GM06990 (cell line): ENCODE measurements at places on chromosomes 3 and 15.
A peak's percentile ranks its signal among the peaks of the same experiment; 100 is the strongest.

GRCh38 chr3:104510131-104510849, 856.4 kb upstream of the ALCAM start:
- DNase-seq = no peak

DNA sequence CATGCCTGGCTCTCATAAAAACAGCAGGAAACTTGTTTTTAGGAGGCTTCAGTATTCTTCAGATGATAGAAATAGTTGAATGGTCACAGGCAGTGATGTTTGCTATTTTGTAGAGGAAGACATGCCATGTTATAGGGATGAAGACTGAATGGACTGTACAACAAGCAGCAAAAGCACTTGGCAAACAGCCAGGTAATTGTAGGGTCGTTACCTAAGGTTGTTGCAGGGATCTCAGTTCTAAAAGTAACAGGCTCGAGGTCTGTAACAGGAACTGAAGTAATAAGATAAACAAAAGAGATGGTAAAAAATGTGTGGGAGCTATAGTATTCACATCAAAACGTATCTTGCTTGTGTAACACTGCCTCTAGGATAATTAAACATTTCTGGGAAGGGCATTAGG, 116.3 kb downstream of the TFG start:
- no peak for DNase-seq

DNA sequence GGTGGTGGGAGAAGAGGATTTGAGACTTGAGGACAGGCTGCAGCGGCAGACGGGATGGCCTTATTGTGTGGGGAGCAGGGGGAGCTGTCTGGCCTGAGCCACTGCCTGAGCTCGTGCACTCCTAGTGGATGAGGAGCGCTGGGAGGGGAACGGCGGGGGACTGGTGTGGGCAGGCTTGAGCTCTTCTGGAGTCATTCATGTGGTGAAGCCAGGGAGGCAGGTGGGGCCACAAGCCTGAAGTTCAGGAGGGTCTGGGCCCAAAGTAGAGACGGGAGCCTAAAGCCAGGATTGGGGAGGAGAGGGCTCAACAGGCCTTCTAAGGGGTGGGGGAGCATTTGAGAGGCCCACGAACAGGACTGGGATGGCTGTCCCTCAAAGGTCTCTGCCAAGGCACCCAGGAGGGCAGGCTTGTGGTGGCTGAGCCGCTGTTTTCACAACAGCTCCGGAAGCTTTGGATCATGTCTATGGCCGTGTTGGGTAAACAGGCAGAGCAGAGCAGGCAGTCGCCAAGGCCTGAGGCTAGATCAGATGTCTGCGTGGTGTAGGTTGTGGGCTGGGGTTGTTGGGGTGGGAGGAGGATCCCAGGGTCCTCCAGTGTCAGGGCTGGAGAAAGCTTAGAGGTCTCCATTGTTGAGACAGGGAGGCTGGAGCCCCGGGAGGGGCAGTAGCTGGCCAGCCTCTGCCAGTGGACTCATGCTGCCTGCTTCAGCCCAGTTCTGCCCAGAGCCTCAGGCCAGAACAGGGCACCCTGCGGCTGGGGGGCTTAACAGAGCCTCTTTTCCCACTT, 8.2 kb downstream of the PRKCD start:
- DNase-seq = peak; percentile 58

DNA sequence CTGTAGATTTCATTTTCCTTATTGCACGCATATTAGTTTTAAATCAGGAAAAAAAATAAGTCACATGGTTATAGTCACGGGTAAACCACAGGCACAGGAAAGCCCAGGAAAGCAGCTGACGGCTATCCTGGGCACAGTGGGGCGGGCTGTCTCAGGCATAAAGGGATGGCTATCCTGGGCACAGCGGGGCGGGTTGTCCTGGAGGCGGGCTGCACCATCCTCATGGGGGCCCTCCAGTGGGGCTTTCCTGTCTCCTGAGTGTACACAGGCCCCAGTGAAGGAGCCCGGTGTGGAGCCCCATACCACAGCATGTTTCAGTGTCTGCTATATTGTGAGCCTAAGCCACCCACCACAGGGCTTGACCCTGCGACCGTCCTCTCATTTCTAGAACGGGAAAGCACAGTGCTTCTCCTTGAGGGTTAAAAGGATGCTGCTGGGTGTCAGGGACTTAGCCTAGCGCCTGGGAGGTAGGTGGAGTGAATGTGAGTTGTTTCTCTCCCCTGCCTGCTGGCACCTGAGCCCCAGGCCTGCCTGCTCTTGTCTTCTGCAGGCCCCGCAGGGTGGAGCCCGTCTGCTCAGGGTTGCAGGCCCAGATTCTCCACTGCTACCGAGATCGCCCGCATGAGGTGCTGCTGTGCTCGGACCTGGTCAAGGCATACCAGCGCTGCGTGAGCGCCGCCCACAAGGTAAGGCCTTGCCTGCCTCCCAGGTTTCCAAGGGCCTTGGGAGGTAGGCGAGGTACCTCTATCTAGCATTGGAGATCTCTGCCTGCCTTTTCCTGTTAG, 25.9 kb upstream of the PLXNA1 start:
- DNase-seq = no peak

GRCh38 chr3:138394686-138395085, 39.7 kb upstream of the ESYT3 start:
- DNase-seq = no peak

- peak; percentile 17 for DNase-seq
Observed at GRCh38 chr3:138347960-138348753, at the start of gene MRAS. Gene MRAS (plus strand): TSS chr3:138348579. CDS start chr3:138372884, 24,305 bp downstream.

DNA sequence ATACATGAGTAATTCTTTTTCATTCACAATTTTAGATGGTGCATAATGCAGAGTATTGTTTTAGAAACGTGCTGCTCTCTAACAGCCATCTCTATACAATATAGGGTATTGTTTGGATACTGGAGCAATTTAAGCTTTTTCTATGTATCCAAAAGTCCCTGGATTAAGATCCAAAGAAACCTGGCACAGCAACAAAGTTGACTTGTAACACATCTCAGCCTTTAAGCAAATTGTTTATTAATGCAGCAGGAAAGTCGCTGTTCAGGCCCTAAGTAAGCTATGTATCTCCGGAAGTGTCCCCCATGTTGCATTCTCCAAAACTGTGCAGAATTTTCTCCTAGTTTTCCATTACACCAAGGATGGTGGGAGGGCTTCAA, 7.3 kb downstream of the VGLL4 start:
- DNase-seq = no peak

- no peak for DNase-seq
Observed at GRCh38 chr3:55735976-55736375, 248.9 kb upstream of the WNT5A start.

DNA sequence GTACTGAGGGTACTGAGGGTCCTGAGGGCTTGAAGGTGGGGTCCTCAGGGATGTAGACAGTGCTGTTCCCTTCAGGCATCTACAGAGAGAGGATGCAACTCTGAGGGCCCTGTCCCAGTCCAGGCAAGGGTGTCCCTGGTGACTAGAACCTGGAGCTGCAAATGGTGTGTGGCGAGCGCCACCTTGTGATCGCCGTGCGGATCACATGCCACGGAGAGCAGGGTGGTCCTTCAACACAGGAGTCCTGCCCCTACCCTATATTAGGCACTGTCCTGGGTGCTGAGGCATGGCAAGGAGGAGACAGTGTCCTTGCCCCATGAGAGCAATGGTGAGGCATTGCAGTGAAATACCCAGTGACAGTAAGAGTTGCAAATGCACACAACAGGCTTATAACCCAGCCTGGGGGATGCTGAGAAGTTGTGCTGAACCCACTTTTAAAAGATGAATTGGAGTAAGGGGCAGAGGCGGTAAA, 23.6 kb downstream of the RHCG start:
- DNase-seq = peak; percentile 64

- DNase-seq = no peak
Observed at GRCh38 chr15:52349052-52349700, 53.6 kb upstream of the MYO5C start.

DNA sequence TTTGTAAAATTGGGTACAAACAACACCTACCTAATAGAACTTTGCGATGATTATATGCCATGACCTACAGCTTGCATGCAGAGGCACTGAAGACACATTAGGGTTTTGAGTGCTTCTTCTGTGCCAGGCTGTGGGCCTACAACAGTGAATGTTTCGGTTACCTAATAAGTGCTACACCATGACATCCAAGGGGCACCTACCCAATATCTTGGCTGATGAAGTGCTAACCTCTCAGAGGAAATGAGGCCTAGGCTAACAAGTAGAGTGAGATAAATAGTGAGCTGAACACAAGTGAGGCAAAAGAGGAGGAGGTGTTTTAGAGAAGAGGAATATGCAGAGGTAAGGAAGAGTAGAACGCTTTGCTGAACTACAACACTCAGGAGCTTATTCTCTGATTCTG, 12.2 kb upstream of the RASGRP1 start:
- no peak for DNase-seq

GRCh38 chr15:41914411-41914810, 20.6 kb upstream of the SPTBN5 start:
- DNase-seq = no peak

GRCh38 chr3:45564172-45564571, 30.4 kb upstream of the LIMD1 start:
- DNase-seq = no peak

GRCh38 chr3:64502284-64502683, 185.5 kb downstream of the ADAMTS9 start:
- no peak for DNase-seq

DNA sequence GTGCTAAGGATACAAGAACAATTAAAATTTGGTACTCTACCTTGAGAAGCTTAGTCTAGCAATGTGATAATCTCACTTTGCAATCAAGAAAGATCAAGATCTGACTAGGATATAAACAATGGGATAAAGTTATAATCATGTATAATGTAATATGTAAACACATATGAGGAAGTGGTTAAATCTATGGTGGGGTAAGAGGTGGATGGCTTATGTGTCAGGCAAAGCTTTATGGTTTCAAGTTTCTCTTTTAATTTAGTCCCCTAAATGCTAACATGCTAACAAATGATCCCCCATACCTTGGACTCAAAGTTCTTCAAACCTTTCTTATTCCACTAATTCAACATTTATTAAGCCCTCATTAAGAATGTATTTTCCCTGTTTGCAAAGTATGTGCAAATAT, 2.5 kb downstream of the RSL24D1 start:
- no peak for DNase-seq

GRCh38 chr3:27326629-27327545, 42.3 kb downstream of the NEK10 start:
- DNase-seq = no peak

- DNase-seq = no peak
Observed at GRCh38 chr3:18888370-18888769, 259.9 kb upstream of the KCNH8 start.

DNA sequence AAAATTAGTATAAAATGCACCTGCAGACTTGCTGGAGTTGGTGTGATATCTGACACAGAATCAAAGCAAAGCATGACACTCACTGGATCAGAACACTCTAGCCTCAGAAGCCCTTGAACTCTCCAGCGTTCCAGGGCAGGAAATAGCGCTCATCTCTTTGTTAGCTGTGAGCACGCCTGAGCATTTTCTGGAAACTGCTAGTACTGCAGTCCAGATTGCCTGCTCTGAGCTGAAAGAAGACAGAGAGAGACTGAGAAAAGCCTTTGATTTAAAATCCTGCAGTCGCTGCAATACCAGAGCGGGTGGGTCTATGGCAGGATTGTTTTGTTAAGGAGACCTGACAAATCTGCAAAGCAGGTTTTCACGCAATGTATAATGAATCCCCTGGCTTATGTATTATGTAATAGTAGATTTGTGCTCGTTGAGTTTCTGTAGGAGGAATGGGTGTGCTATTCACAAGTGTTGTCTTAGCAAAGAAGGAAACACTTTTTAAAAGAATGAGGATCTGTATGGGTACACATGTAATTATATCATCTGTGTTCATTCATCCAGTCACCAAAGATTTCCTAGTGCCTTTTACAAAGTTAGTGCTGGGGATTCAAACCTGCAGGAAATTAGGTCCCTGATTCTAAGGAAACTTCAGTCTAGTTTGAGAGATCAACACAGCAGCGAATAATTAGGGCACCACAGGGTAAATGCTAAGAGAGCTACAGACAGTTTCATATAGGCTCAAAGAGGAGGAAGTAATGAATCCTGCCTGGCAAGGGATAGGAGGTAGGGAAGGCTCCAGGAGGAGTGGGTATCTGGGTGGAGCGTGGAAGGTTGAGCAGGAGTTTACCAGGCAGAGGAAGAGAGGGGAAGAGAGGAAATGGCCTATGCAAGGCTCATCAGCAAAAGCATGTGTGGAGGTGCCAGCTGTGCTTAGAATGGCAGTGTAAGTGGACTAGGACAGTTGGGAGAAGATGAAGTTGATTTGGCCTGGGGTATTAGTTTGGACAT, 26.1 kb upstream of the MGLL start:
- DNase-seq = no peak

DNA sequence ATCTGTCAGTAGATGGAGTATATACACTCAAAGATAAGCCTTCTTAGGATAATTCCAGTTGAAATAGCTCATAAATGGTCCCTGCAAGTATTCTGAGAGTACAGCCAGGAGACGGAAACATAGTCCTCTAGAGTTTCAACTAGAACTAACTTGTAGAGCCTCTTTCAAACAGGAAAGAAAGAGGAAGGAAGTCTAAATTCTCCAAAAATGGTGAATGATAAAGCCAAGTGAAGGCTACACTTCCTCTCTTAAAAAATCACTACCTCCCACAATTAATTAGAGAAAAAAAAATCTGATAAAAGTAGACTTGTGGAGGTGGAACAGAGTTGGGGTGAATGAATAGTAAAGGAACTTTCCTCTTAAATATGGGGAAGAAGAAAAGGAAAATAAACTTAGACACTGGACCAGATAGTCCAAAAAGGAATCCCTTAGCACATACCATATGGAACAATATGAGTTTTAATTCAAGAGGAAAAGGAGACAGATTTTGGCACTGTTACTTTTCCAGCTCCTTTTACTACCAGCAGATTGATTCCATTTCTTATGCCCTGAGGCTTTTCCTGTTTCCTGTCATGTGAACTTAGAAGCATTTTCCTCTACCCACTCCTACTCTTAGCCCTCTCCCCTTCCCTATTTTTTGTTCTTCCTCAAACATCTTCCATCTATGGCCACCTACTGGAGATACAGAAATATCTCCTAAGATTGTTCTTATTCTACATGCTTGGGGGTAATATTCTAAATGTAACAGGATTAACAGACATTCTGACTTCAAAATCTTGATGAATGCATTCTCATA, 207.6 kb downstream of the CHST2 start:
- no peak for DNase-seq

GRCh38 chr3:144429719-144430121, 458.1 kb downstream of the DIPK2A start:
- peak; percentile 68 for DNase-seq

DNA sequence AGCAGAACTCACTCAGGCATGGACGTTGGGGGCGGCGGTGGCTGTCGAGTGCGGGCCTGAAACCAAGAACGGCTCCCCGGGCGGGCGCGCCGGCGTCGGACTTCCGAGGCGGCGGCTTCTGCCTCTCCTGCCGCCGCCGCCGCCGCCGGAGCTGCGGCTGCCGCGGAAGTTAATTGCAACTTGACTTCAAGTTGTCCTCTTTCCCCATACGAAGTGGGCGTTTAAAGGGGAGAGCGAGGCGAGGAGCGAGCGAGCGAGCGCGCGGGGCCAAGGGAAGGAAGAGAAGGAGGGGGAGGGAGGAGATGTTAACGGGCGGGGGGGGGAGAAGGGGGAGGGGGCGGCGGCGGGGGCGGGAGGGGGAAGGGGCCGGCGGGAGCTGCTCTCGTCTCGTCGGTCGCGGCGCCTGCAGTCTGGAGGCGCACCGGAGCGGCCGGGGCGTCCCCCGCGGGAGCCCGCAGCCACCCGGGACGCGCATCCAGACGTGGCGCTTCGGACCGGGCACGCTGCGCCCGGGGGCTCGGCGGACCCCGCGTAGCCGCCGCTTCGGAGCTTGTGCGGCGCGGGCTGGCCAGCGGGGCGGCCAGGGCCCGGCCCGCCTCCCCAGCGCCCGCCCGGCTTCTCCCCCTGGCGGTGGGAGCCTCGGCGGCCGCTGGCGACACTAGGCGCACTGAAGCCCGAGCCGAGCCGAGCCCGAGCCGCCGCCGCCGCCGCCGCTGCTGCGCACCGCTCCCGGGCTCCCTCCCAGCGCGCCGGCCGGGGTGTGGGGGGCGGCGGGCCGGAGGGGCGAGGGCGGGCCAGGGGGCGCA, 19.7 kb upstream of the SATB1 start:
- peak; percentile 30 for DNase-seq
